Activated T-cell treated with anti-CD3 and anti-CD28 coated beads, Interleukin-2, amount 50 U/mL, for 1 hour (primary cell): ENCODE measurements at places on chromosomes 2 and 18.
A peak's percentile ranks its signal among the peaks of the same experiment; 100 is the strongest.

- DNase-seq: peak; percentile 38
Observed at GRCh38 chr18:23133860-23134779, 1.2 kb upstream of the CABLES1 start.

- no peak for DNase-seq
Observed at GRCh38 chr18:73235491-73235890, 367.7 kb upstream of the NETO1 start.

GRCh38 chr2:189440644-189440946 is 679 bp upstream of the WDR75 start:
- no peak for DNase-seq

- no peak for DNase-seq
Observed at GRCh38 chr2:169765523-169765922, 31.9 kb downstream of the KLHL23 start.

DNA sequence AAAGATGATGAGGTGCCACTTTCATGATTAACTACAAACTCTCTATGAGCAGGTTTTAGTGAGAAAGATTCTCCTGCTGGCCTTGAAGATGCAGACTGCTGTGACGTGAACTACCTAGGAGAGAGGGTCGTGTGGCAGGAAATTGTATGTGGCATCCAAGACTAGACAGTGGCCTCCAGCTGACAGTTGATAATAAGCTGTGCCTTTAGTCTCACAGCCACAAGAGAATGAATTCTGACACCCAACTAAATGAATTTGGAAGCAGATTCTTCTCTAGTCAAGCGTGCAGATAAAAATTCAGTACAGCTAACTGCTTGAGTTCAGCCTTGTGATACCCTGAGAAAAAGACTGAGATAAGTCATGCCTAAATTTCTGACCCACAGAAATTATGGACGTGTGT is 169.0 kb upstream of the COL3A1 start:
- DNase-seq: no peak

DNA sequence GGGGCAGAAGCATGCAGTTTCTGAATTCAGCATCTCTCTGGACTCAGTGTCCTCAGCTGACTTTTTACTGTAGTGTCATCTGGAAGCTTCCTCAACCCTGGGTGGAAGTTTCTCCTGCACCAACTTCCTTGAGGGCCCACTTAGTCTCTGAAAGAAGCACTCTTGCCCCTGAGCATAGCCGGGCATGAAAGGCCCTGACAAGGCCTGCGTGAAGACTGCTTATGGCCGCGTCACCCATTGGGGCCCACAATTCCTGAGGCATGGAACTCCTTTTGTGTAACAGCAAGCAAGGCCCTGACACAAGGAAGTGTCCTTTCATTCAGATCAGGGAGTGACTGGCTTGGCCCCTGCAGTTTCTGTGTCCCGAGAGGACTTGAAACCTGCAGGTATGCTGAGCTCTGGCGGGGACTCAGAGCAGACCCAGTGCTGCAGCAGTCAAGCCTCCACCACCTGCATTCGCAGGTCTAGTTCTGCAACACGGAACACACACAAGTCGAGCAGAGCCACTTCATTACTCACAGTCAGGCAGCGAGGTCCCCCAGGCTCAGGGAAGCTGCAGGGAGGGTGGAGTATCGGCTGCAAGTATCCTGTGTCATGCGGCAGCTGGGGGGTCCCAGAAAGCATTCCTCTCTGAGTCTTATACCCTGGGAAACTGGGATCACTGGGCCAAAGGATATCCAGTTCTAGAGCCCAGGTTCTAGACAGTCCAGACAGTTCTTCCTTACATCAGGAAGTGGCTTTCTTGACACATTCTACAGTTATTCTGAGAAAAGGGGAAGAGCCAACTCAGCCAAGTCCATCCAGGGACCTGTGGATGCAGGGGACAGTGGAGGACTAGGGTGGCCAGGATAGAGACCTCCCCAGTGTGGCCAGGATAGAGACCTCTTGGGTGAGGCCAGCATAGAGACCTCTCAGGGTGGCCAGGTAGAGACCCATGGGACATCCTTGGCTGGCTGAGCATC is 35.6 kb upstream of the PRLH start:
- DNase-seq: no peak

DNA sequence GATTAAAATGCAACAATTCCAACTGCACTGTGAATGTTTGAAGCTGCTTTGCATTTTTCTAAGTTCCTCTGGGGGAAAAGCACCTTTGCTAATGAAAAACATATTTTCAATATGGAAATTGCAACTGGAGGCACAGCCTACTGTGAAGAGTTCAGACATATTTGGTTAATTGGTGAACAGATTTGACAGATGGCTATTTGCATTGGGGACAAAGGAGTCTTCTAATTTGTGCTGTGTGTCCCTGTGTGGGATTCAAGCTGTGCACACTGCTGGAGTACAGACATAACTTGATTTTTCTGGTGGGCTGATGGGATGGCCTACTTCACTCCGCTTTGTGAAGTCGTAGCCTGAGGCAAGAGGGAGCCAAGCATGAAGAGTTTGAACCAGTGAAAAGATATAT is 40.7 kb upstream of the ARHGAP25 start:
- DNase-seq: no peak

- DNase-seq: no peak
Observed at GRCh38 chr2:140593132-140593531, 1537.7 kb downstream of the LRP1B start.

DNA sequence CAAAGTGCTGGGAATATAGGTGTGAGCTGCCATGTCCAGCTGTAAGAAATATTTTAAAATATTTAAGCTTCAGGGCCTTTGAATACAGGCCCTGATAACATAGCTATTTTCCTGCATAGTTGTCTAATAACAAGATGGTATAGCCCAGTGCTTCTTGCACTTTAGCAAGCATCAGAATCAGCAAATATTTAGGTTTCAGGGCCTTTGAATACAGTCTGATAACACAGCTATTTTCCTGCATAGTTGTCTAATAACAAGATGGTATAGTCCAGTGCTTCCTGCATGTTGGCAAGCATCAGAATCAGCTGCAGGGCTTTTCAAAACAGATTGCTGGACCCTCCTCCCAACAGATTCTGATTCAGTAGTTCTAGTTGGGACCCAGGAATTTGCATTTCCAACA is 5.6 kb downstream of the GEMIN6 start:
- DNase-seq: no peak

GRCh38 chr2:65957886-65958285 is 477.0 kb upstream of the MEIS1 start:
- no peak for DNase-seq

DNA sequence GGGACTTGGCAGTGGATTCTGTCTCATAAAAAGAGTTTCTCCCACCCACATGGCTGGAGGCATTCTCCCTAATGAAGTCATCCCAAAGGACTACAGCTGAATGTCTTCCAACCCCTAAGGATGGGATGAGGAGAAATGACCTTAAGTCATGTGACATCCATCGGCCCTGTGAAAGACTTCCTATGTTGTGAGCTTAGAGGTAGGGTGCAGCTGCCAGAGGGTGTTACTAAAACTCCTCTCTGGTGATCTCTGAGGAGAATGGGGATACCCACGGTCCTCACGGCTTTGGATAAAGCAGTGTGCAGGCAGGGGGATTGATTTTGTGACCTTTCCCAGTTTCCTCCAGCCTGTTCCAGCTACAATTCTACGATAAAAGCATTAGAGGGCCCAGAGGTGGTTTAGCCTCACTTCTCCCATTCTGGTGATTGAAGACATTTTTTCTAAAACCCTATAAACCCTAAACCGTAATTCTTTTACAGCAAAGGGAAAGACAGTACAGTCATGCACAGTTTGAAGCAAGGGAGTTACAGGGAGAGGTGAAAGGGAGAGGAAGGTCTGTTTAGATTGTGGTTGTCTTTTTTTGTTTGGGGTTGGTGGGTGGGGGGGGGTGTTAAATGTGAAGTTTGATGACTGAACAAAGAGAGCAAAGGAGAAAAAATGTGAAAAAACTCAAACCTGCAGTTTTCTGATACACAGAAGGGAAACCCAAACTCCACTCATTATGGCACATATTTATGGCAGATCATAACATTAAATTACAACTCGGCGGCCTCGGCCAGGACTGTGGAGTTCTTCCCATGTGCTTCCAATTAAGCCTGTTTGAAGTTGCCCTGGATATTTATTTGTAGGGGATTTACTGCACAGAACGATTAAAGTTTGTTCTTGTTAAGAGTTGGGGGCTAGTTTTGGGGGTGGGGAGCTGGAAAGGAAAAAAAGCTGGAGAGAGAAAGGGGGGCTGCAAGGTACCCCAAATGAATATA is 26.6 kb upstream of the SLC14A2 start:
- no peak for DNase-seq

DNA sequence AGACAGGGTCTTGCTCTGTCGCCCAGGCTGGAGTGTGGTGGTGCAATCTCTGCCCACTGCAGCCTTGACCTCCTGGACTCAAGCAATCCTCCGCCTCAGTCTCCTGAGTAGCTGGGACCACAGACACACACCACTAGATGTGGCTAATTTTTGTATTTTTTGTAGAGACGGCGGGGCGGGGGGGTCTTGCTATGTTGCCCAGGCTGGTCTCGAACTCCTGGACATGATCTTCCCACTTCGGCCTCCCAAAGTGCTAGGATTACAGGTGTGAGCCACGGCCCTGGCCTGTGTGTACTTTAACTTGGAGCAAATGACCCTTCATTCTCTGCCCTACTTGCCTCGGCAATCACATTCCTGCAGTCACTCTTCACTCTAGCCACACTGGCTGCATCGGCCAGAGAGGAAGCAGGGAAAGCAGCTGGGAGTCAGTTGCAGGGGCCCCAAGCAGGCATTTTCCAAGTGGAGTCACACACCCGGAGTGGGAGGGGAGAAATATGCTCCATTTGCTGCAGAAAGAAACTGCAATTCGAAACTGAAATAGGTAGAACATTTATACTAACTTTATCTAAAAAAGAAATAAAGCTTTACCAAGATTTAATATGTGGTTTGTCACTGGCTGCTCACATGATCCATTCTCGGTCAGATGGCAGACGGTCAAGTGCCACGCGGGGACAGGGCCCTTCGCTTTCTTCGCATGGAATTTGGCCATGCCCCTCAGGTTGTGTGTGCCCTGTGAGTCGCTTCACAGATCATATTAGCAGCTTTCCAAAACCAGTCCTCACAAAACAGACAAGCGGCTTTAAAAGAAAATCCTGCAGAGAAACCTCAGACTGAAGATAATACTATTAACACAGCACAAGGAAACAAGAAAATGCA is 37.1 kb downstream of the FAM161A start:
- no peak for DNase-seq

- DNase-seq: no peak
Observed at GRCh38 chr2:215764441-215765048, 248.8 kb downstream of the MREG start.

DNA sequence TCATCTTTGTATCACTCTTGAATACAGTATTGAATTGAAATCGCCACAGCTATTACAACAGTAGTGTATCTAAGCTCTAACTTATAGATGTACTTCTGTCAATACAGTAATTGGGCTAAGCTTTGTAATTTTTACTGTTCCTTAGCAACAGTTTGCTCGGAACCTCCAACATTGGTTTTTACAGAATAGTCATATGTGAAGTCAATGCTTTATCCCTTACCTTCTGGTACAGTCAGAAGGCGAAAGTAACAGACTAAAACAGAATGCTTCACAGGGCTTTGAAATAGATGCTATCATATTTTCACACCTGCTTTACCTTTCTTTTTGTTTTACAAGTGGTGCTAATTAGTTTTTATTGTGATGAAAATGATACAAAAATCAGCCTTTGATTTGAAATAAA is 46.9 kb upstream of the CYP20A1 start:
- DNase-seq: no peak

DNA sequence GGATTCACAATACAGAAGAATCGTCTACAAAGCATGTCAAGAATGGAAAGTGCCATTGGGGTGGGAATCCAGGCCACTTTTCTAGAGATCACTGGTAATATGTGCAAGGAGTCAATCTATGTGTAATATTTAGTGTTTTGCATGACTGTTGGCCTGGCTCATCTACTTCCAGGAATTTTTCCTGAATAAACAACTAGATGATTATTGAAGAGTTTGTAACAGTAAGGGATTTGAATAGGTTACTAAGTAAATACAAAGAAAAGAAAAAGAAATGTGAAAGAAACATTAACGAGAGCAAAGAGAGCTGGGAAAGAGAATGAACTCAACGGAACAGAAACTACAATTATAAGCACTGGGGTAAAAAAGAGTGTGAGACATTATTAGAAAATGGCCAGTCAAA is 406.0 kb downstream of the TGIF1 start:
- DNase-seq: no peak

DNA sequence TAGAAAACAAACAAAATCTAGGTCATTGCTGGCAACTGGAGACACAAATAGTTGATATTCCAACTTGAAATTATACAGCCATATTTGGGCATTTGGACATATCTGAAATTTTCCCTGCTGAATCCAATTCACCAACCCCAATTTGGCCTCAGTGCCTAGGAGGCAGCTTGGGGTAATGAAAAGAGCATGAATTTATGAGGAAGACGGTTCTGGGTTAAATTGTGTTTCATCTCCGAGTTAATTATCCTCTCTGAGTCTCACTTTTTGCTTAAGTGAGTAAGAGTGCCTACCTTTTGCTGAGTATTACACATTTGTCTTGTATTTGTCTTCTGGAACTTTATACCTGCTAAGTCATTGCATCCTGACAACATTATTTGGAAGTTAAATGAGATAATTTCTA is 1906.8 kb upstream of the PIK3C3 start:
- DNase-seq: no peak

GRCh38 chr2:101533561-101534148 is 58.7 kb upstream of the RFX8 start:
- no peak for DNase-seq

- DNase-seq: no peak
Observed at GRCh38 chr18:79631096-79631507, 48.5 kb upstream of the CTDP1 start.

DNA sequence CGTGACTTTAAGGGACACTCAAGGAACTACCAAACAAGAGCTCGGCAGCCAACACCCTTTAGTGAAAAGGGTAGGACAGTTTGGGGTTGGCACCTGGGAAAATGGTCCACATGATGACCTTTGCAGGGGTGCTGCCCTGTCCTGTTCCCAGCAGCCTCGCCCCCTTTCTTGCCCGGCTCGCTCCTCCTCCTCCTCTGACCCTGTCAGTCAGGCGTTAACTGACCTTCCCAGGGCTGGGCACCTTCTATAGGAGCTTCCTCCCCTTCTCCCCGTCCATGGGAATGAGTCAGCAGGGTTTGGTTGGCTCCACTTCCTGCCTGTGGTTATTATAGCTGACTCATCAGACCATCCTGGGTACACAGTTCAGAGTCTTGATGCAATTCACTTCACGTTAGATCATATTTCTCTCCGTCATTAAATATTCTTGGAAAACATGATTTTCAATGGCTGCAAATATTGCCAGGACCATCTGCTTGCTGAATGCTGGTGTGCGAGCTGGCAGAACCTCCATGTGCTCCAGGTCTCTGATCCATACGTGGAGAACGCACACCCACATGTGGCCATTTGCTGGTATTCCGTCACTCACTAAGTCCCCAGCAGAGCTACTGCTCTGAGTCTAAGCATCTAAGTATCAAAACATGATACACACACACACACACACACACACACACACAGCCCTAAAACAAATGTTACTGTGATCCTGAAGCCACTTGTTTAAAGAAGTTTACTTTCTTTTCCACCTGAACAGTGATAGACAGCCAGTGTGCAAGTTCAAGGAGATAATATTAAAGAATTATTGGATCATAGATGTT is 185.0 kb downstream of the ANAPC1 start:
- peak; percentile 30 for DNase-seq
